CD4-positive, alpha-beta T cell treated with Interleukin-17A for 4 hours (primary cell): ENCODE measurements at places on chromosomes 11 and 22.

DNA sequence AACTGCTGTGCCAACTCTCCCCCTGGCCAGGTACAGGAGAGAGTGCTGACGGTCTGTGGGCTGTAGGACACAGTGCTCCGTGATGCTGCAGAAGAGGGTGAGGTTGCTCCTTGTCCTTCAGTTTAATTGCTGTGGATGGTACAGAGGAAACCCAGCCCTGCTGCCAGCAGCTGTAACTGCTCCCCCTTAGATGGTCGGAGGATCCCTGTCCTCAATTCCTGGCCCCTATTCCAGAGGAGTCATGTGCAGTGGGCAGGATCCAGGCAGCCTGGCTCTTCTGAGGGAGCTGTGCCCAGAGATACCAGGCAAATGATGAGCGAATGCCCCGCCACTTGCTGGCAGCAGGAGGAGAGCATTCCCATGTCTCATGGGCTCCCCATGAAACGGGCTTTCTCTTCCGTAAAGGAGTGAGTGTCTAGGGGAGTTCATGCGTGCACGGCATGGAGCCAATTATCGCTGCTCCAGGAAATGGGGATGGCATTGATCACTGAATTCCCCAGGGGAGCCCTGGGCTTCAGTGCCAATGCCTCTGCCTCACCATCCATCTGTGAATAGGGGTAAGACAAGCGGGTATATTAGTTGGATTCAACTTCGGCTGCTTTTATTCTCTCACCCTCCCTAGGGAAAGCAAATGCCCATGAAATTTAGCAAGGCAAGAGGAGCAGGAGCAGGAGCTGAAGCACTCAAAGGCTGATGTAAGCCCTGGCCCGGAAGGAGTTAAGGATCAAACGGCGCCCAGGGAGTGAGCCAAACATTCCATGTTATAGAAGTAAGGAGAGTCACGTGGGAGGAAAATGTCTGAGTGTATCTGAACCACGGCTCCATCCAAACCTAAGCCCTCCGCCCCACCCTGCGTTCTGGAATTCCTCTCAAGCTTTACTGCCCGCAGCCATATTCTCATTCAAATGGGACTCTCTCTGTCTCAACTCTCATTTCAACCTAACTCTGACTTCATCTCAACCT lies 51.0 kb upstream of the CSNK2A3 start:
- no peak for DNase-seq

DNA sequence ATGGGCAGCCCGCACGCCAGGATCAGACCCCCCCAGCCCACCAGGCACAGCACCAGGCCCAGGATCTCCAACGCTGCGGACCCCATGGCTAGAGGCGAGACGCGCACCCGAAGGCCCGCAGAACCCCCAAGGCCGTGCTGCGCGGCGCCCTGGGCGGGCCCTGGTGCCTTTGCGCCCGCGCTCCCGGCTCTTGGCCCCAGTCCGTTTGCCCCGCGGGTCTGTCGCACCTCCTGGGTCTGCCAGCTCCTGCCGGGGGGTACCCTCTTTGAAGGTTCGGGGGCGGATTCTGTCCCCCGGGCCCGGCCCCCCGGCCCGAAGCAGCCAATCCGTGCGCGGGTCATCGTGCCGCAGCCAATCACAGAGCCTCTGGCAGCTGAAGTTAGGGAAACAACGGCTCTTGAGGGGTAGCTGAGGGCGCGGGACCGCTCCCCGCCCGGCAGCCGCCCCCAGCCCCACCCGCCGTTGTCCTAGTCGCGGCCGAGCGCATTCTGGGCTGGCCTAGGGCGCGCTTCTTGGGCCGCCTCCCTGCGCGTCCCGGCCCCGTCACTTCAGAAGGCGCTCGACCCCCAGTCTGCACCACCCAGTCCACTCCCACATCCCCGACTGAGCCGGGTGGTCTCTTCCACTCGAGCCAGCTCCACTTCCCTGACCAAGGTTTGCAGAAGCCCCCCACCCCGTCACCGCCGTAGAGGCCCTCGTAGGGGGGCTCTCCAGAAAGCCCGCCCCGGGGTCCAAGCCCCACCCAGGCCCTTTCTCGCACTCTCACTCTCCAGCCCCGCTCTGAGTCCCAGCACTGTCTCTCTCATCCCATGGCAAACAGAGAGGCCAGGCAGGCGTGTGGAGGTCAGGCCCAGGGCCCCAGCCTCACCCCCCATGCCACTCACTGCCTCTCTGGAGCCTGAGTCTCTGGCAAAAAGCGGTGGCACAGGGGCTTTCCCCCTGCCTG lies at the start of gene CLDN5:
Gene CLDN5 (minus strand): TSS at position 241 of the 946 bp plus-strand sequence. CDS start 155 bp downstream, at position 86.
- DNase-seq: no peak

GRCh38 chr22:43537019-43537585 lies 125.3 kb downstream of the MPPED1 start:
- DNase-seq: no peak

GRCh38 chr11:116829525-116830183 lies at the start of gene APOC3:
TSS of gene APOC3 (plus strand) at chr11:116829907. CDS start at chr11:116830583, 676 bp downstream.
- no peak for DNase-seq

DNA sequence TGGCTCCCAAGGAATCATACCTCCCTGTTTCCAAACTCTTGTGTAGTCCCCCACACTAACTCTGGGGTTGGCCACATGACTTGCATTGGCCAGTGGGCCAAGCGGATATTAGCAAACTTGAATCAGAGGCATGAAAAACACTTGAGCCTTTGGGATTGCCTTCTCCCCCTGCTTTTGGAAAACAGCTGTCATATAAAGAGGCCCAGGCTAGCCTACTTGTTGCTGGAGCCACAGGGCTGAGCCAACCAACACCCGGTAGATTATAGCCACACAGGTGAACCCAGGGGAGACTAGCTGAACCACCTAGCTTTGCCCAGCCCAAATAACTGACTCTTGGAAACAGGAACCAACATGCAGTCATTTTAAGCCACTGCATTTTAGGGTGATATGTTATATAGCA lies 354.8 kb downstream of the TENM4 start:
- DNase-seq: no peak

GRCh38 chr11:119615003-119615881 lies 113.8 kb downstream of the NECTIN1 start:
- DNase-seq: no peak
